ENCODE measurements at places on chromosomes 7 and 10.

DNA sequence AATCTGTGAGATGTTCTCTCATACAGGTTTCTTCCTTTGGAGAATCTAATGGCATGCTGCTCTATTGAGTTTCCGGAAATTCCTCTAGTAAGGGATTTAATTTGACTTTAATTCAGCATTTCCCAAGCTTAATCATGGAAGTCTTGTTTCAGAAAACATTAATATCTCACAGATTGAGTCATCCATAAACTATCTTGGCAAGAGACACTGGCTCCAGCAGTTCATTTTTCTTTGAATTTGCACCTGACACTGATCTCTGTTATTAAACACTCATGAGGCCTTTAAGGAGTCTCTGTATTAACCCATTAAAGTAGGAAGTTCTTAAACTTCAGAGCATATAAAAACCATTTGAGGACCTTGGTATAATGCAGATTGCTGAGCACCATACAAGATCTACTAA, 3.6 kb upstream of the ITGB8 start:
- peak; percentile 82 for DNase-seq

GRCh38 chr10:77110757-77111156, 526.9 kb downstream of the KCNMA1 start:
- DNase-seq, result no peak

- peak; percentile 20 for DNase-seq
Observed at GRCh38 chr7:17937506-17938120, 2.7 kb downstream of the SNX13 start.

GRCh38 chr7:157080111-157080730, 58.5 kb upstream of the UBE3C start:
- peak; percentile 18 for DNase-seq

DNA sequence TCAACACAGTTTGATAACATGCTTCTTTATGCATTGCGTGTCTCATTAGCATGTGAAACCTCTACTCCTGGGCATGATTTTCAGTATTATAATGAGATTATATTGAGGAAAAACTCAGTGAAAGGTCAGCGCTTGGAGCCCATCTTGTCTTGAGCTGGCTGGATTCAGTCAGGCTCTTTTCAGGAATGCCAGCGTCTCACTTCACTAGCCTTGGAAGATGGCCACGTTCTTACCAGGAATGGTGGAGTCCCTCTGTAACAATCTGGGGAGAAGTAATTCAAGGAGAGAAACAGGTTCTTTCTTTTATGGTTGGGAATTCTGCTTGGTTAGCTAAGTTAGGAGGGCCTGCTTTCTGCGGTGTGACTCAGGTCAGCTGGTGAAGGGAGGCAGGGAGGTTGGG, 241.0 kb downstream of the GALNT17 start:
- no peak for DNase-seq

GRCh38 chr10:100653957-100654781, 91.2 kb upstream of the PAX2 start:
- DNase-seq, result no peak

DNA sequence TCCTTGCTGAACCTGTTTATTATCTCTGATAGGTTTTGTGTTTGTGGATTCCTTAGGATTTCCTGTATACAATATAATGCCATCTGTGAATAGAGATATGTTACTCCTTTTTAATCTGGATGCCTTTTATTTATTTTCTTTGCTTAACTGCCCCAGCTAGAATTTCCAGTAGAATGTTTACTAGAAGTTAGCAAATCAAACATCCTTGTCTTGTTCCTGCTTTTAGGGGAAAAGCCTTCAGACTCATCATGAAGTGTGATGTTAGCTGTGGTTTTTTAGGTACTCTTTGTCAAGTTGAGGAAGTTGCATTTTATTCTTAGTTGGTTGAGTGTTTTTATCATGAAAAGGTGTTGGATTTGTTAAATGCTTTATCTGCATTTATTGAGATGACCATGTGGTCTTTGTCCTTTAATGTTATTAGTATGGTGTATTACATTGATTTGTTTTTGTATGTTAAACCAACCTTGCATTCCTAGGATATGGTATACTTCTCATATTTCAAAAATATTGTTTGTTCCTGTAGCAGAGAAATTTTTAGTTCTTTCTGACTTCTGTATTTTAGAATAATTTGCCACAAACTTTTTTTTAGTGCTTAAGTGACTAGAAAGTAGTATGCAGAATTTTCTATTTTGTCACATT, 24.3 kb downstream of the PPP2R2D start:
- no peak for DNase-seq

GRCh38 chr7:51366930-51367613, 50.5 kb upstream of the COBL start:
- DNase-seq, result peak; percentile 26

- no peak for DNase-seq
Observed at GRCh38 chr7:123570390-123571182, 13.0 kb upstream of the NDUFA5 start.

DNA sequence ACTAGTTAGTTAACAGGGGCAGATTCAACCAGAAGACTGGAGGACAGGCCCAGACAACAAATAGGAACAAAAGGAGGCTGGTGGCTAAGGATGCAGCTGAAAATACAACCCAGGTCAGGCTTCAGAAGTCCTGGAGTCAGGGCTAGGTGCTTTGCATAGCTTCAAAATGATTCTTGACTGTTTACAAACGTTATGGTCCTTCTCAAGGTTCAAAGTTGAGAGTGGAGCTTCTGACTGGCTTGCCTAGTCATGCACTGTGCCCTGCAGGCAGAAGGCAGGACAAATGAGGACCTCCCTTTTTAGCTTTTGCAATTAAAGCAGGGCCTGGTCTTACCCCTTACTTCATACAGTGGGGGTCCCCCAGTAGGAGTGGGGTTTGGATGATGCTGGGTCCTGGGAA, 4.4 kb upstream of the CDH23 start:
- no peak for DNase-seq

GRCh38 chr10:23404461-23404980, 34.4 kb upstream of the OTUD1 start:
- peak; percentile 28 for DNase-seq

DNA sequence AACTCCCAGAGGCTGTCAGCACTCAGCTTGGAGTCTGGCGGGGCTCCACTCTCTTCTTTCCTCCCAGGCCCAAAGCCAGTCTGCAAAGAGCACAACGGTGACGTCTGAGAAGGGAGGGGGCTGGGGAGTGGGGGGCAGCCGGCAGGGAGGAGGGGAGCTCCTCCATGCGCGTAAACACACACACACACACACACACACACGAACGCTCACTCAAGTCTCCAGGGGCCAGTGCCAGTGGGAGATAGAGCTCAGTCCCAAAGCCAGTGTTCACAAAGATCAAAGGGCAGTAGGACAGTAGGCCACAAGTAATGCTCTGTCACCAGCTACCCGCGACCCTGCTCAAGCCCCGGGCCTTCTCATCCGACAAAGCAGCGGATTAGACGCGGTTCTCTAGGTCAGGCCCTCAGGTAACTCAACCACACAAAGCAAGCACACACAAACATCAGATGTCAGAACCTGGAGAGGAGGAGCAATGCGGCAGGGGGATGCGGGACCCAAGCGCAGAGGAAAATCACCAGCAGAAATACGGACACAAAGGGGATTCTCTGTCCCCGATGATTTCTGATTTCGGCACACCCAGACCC, 19.9 kb downstream of the TCAF1 start:
- peak; percentile 59 for DNase-seq

DNA sequence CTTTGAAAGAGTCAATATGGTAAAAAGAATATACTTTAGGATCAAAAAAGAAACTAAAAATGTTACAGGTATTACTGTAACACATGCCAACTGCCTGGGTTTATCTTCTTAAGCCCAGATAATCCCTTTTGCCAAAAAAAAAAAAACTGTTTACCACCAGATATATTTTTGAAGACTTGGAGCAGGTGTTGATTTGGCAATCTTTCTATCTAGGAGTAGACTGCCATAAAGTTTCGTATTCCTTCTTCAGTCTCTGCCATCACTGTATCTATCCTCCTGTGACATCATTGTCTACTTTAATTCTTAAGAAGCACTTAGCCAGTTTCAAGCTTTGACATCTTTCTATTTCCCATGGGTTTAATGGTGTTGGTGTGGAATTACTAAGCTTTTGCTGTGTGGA, 161.0 kb downstream of the ST7 start:
- no peak for DNase-seq

DNA sequence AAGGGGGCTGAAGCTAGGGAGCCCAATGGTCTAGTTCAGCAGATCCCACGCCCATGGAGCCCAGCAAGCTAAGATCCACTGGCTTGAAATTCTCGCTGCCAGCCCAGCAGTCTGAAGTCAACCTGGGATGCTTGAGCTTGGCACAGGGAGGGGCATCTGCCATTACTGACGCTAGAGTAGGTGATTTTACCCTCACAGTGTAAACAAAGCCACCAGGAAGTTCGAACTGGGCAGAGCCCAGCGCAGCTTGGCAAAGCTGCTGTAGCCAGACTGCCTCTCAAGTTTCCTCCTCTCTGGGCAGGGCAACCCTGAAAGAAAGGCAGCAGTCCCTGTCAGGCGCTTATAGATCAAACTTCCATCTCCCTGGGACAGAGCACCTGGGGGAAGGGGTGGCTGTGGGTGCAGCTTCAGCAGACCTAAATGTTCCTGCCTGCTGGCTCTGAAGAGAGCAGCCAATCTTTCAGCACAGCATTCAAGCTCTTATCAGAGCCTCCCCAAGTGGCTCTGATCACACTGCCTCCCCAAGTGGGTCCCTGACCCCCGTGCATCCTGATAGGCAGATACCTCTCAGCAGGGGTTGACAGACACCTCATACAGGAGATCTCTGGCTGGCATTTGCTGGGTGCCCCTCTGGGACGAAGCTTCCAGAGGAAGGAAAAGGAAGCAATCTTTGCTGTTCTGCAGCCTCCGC, 167.8 kb downstream of the CCDC71L start:
- no peak for DNase-seq

GRCh38 chr7:103391150-103391549, 43.7 kb downstream of the PSMC2 start:
- DNase-seq, result no peak

DNA sequence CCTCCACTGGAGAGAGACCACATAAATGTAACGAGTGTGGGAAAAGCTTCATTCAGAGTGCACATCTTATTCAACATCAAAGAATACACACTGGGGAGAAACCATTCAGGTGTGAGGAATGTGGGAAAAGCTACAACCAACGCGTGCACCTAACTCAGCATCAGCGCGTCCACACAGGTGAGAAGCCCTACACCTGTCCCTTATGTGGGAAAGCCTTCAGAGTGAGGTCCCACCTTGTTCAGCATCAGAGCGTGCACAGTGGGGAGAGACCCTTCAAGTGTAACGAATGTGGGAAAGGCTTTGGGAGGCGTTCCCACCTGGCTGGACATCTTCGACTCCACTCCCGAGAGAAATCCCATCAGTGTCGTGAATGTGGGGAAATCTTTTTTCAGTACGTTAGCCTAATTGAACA, 20.6 kb downstream of the FAM200A start:
- DNase-seq, result no peak

- DNase-seq, result peak; percentile 77
Observed at GRCh38 chr7:155962191-155962967, 150.1 kb upstream of the SHH start.

DNA sequence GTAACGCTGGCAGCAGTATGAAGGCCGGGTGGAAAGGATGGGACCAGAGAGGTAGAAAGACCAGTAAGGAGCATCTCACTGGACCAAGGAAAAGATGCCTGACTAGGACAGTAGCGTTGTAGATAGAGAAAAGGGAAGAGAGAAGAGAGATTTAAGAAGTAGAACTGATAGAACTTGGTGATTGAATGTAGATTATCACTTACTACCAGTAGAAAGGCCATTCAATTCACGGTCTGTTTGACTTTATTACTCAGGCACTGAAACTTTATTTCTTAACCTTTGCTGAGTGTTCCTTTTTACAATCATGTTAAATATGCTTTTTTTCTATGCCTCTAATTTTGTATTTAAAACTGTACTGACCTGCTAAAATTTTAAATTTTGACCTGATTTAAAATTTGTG, 12.2 kb downstream of the MCU start:
- DNase-seq, result no peak

DNA sequence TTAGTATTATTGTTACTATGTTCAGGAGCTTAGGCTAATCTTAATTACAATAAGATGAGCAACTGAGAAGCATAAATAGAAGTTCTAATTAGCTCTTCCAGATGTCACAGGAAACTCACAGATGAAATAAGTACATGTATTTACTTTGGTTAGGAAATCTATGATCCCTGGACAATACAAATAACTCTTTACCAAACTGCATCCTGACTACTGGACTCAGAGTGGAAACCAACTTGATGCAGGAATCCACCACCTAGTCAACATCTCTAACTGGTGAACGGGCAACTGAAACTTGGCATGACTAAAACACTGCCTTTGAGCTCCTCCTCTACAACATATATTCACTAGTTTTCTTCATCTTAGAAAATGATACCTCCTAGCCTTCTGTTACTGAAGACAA, 193.2 kb downstream of the AGMO start:
- DNase-seq, result no peak

DNA sequence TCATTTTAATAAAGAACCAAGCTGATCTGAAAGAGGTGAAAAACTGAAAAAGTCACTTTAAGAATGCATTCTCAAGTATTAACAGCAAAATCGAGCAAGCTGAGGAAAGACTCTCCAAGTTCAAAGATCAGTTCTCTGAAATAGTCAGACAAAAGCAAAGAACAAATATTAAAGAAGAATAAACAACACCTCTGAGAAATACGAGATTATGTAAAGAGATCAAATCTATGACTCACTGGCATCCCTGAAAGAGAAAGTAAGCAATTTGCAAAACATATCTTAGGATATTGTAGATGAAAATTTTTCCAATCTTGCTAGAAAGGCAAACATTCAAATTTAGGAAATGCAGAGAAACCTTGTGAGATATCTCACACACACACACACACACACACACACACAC, 138.4 kb upstream of the HGF start:
- no peak for DNase-seq

- no peak for DNase-seq
Observed at GRCh38 chr7:107291434-107291833, 122.6 kb downstream of the HBP1 start.

GRCh38 chr7:117158941-117159697, 163.7 kb downstream of the WNT2 start:
- peak; percentile 40 for DNase-seq

DNA sequence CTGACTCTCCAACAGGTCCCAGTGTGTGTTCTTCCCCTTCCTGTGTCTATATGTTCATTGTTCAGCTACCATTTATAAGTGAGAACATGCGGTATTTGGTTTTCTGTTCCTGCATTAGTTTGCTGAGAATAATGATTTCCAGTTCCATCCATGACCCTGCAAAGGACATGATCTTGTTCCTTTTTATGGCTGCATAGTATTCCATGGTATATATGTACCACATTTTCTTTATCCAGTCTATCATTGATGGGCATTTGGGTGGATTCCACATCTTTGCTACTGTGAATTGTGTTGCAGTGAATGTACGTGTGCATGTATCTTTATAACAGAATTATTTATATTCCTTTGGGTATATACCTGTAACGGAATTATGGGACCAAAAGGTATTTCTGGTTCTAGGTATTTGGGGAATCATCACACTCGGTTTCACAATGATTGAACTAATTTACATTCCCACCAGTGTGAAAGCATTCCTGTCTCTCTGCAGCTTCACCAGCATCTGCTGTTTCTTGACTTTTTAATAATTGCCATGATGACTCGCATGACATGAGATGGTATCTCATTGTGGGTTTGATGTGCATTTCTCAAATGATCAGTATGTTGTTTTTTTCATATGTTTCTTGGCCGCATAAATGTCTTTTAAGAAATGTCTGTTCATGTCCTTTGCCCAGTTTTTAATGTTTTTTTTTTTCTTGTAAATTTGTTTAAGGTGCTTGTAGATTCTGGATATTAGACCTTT, 60.2 kb downstream of the LSMEM1 start:
- DNase-seq, result no peak
